SHP77 treated with DMSO at 0.1 percent for 48 hours (cell line): ENCODE measurements at places on chromosomes 1 and 21.
A peak's percentile ranks its signal among the peaks of the same experiment; 100 is the strongest.

GRCh38 chr1:199684686-199685273 is 342.7 kb upstream of the NR5A2 start:
- DNase-seq = peak; percentile 34

GRCh38 chr21:38949070-38949380 is 143.3 kb downstream of the ETS2 start:
- no peak for DNase-seq

DNA sequence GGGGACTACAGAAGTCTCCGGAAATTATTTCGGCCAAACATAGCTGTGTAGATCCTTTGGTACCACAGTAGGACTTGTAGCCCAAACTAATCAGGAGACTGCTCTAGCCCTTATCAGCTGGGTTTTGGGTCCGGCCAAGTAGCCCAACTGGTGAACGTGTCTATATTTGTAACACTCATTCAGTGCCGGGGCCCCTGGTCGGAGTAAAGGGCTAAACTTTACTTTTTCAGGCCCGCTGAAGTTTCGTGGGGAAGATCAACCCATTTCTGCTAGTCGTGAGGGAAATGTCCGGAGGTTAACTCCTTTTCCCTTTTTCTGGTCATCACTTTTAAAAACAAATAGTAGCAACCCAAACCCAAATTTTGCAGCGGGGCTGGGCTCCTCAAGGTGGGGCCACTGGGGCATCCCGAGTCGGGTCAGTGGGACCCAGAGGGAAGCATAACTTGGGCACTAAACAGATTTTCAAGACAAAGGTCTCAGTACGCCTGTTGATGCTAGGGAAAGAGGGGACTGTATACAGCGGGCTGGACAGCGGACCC is 1.7 kb downstream of the LHX9 start:
- no peak for DNase-seq

GRCh38 chr1:201696217-201696761 is 132.7 kb upstream of the IPO9 start:
- DNase-seq = no peak

DNA sequence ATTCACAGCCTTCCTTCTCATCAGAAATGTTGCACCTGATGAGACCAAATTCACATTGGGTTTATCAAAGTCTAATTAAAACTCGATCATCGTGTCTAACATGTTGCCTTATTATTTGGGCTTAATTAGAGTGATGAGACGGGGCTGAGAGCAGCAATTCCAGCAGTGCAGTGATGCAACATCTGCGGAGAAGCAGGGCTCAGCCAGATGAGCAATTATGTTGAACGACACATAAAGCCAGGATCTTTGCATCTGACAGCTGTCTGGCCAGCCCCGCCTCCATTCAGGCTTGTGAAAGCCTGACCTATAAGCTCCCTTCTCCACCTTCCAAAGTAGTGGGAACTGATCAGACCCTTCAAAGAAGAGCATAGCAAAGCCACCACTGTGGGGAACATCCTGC is 109.8 kb downstream of the C1orf94 start:
- DNase-seq = no peak

GRCh38 chr1:68704800-68705443 is 208.0 kb upstream of the DEPDC1 start:
- no peak for DNase-seq

- DNase-seq = no peak
Observed at GRCh38 chr1:206059355-206059915, 6.5 kb downstream of the RHEX start.
